Mesenteric fat pad (tissue), 1 donor: ENCODE measurements at places on chromosomes 6 and 20.

DNA sequence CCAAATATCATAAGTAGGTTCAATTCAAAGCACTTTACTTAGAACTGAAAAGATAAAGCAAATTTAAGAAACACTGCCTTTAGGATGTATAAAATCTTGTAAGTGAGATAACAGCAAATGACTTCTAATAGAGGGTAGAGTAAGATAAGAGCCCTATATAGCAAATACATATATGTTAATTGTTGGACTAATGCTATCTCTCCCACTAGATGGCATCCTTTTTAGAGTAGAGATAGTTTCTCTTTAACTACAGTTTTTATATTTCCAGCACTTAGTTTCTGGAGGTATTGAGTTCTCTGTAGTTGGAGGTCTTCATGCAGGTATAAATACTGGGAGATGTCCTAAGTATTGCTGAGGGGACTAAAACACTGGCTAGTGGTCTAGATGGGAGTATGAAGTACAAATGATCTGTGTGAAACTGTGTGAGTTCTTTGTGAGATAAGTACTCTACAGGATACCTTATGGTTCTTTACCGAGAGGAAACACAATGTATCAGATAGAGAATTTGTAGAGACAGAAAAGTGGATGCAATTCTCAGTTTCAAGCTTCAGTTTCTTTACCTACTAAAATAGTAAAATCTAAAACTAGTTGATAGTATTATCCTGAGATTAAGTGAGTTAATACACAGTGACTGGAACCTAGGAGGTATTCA is 399.3 kb downstream of the KHDRBS2 start:
- no peak for DNase-seq

DNA sequence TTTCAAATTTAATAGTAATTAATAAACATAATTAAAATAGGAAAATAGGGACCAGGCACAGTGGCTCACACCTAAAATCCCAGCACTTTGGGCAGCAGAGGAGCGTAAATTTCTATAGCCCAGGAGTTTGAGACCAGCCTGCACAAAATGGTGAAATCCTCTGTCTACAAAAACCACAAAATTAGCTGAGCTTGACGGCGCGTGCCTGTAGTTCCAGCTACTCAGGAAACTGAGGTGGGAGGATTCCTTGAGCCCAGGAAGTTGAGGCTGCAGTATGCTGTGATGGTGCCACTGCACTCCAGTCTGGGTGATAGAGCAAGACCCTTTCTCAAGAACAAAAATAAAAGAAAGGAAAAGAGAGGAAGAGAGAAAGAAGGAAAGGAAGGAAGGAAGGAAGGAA is 1387.0 kb upstream of the ADGRB3 start:
- no peak for DNase-seq

- DNase-seq: no peak
Measured at GRCh38 chr6:37525460-37526357, 26.0 kb upstream of the CCDC167 start.

DNA sequence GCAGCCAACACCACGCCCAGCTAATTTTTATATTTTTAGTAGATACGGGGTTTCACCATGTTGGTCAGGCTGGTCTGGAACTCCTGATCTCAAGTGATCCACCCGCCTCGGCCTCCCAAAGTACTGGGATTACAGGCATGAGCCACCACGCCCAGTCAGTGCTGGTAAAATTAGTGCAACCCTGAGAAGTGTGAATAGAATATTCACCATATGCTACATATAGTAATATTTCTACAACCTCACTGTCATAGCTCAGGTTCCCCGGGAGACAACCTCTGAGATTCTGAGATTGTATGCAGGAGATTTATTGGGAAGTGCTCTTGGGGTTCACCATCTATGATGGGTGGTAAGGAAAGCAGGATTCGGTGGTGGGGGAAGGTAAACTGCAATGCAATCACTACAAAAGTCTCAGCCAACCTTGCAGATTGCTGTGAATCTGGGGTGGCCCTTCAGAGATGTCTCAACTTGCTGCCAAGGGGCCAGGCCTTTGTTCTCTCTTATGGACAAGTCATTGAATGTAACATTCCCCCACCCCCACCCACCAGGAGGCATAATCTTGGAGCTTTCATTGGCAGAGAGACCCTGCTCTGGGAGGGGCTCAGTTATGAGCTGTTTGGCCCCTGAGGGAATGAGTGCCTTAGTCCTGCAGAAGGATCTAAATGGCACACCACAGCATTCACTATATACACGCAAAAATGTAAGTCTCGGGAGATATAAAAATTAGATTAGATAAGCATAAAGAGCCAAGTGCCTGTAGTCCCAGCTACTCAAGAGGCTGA is 34.0 kb upstream of the SEC63 start:
- no peak for DNase-seq

DNA sequence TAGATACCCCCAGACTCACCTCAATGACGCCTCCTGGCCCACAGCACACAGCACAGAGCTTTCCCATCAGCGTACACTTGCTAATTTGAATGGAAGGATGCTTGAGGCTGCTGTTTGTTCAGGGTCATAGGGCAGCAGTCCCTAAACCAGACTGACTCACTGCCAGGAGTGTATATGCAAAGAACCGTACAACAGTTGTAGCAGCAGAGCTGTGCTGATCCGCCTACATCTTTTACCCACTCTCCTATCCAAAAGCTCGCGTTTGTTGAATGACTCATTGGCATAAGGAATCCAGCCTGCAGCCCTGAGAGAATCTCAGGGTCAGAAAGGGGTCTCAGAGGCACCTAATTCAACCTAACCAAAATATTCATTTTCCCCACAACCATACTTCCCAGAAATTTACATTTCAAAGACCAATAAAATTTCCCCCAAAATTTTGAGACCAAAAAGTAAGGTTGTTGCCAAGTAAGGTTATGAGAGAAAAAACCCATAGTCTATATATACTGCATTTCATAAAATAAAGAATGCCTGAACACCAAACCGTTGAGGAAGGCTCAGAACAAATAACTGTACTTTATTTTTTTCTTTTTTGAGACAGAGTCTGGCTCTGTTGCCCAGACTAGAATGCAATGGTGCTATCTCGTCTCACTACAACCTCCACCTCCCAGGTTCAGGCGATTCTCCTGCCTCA is 35.3 kb upstream of the CCND3 start:
- DNase-seq: peak; percentile 18

DNA sequence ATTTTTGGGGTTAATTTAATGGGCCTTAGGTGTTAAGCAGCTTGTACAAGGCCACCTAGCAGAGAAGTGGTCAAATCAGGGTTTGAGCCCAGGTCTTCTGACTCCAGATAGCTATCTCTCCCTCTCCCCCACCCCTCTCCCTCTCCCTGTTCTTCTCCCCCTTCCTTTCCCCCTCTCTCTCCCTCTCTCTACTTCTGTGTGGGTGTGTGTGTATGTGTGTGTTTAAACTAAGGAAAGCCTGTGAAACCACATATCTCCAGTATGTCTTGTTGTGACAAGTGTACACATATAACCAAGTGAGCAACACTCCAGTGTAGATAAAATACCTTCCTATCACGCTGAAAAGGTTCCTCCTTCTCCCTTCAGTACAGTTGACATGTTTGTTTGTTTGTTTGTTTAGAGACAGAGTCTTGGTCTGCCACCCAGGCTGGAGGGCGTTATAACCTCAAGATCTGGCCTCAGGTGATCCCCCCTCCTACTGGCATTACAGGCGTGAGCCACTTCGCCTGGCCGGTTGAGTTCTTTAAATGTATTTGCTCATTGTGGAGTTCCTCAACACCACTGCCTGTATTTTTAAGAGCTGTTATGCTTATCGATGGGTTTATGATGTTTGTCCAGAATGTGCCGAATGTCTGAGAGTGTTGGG is 140.4 kb downstream of the JARID2 start:
- no peak for DNase-seq

GRCh38 chr20:63493563-63494020 is 5.3 kb downstream of the EEF1A2 start:
- no peak for DNase-seq

- DNase-seq: no peak
Measured at GRCh38 chr6:108648191-108648590, 87.5 kb downstream of the FOXO3 start.

GRCh38 chr6:32442243-32442667 is 2.6 kb downstream of the HLA-DRA start:
- DNase-seq: no peak

DNA sequence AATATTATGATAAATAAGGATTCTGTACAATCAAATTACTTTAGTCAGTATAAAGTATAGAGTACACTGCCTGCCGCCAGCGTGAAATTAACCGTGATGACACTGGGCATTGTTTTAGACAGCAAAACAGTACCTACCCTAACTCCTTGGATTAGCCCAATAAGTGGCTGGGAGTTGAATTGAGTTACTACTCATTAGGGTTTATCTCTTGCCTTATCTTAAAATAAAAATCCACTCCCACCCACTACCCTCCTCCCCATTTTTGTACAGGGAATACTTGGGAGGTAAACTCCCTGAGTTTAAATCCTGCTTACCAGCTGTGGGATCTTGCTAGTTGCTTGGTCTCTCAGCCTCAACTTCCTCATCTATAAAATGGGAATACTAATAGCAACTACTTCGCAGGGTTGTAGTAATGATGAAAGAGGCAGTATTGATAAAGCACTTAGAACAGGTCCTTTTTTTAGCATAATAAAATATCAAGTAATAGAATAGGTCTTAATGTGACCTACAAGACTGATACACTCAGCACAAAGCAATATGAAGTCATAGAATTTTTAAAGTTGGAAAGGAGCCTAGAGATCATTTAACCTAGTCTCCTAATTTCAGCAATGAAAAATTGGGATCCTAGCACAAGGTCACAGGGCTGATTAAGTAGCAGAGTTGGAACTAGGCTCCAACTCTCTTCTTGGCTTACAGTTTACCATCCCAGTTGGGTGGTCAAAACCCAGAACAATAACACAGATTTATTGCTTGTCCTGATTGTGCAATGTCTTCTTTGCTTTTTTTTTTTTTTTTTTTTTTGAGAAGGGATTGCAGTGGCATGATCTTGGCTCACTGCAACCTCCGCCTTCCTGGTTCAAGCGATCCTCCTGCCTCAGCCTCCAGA is 23.8 kb downstream of the PHACTR2 start:
- DNase-seq: no peak

- no peak for DNase-seq
Measured at GRCh38 chr6:111624401-111625098, 18.9 kb upstream of the TRAF3IP2 start.

GRCh38 chr20:60587986-60588385 is 629.8 kb downstream of the CDH26 start:
- DNase-seq: no peak
